ENCODE measurements at places on chromosomes 5 and 9.

- DNase-seq = no peak
Measured at GRCh38 chr9:131942146-131942720, 137.4 kb downstream of the MED27 start.

DNA sequence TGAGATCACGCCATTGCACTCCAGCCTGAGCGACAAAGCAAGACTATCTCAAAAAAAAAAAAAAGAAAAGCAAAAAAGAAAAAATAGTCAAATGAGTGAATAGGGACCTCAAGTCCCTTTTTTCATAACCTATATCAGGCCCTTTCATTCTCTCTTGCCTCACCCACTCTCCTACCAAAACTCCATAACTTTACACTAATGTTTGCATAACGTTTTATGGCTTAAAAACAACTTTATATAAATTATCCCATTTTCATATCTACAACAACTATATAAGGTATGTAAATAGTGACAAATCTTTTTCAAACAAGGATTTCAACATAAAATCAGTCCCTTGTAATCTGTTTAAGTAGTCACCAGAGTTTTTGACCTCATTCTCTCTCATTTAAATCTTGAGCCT lies 56.9 kb upstream of the PIP5K1B start:
- no peak for DNase-seq

DNA sequence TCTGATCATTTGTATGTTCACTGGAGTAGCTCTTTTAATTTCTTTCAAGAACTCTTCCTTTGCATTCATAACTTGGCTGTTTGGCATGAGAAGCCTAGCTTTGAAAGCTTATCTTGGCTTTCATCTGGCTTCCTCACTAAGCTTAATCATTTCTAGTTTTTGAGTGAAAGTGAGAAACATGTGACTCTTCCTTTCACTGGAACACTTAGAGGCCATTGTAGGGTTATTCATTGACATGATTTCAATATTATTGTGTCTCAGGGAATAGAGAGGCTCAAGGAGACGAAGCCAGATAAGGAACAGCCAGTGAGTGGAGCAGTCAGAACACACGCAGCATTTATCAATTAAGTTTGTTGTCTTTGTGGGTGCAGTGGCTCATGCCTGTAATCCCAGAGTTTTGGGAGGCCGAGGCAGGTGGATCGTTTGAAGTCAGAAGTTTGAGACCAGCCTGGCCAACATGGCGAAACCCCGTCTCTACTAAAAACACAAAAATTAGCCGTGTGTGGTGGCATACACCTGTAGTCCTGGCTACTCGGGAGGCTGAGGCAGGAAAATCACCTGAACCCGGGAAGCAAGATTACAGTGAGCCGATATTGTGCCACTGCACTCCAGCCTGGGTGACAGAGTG lies 98.3 kb downstream of the UGCG start:
- no peak for DNase-seq

DNA sequence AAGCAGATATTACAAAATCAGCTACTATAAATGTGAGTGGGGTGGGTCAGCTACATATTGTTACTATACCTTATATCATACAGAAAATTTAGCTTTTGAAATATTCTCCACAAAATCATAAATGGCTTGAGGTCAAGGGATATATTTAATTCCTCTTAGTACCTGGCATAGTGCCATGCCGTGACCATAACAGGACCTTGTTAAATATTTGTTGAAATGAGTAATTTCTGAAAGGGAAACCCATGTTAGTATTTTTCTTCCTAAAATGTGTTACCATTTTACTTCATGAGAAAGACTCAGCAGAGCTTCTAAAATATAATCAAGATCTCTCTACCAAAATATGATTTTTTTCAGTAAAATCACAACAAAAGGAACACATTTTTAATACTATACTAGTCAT lies 14.8 kb downstream of the ATP10B start:
- DNase-seq = no peak

- DNase-seq = no peak
Measured at GRCh38 chr9:113350937-113351336, 1.6 kb downstream of the BSPRY start.

DNA sequence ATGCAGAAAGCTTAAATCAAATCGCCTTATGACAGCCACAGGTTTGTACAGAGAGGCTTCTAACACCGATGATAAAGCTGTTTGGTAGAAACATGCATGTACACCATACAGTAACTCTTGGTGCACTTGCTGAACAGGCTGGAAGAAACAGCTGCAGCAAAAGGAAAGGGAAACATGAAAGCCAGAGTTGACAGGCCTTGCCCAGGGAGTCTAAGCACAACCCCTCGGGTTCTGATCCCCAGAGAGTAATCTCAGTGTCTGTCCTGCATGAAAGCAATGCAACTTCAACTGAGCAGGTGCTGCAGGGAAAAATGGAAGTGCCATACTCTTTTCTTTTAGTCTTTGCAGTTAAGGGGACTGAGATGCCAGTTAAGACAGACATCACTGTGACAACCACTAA lies 419.9 kb downstream of the BNC2 start:
- DNase-seq = no peak

DNA sequence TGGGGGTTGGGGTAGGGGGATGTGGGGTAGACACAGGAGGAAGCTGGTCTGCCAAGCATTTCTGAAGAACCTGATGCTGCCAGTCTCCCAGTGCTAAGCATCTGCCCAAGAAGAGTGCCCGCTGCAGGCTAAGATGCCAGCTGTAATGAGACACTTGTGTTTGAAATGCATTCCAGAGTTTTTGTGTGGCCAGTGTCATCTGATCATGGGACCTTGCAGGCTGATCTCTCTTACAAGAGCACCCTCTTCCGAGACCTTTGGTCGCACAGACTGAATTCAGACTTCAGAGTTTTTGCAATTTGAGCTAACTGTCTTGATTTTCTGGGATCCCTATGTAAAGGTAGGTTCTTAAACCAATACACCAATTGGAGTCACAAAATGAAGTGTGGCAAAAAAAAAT lies 58.1 kb downstream of the DENND1A start:
- DNase-seq = no peak

DNA sequence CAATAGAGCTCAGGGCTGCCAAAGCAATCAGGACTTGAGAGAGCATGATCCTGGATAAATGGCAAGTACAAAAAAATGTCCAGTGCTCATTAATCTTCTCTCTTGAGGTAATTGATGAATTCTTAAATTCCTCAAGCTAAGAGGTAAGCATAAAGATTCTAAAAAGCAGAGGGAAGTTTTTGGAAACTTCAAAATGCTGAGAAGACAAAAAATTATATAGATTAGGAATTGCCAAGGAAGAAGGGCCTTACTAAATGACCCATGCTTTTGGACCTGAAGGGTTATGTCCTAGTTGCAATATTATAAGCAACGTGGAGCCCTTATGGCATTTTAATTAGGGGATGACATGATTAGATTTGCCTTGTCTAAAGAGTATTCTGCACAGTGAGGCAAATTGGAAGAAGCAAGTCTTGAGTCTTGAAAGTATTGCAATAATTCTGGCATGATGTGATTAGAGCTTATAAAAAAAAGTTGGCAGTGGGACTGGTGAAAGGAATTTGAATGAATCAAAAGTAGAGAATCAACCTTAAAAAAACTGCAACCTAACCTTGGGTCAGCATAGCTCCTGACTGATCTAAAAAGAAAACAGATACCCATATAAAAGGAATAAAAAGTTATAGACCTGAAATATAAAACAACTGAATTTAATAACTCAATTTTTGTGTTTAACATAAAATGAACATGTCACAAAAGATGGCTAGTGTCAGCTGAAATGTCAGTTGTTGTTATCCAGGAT lies 323.8 kb upstream of the ARRDC3 start:
- DNase-seq = no peak

DNA sequence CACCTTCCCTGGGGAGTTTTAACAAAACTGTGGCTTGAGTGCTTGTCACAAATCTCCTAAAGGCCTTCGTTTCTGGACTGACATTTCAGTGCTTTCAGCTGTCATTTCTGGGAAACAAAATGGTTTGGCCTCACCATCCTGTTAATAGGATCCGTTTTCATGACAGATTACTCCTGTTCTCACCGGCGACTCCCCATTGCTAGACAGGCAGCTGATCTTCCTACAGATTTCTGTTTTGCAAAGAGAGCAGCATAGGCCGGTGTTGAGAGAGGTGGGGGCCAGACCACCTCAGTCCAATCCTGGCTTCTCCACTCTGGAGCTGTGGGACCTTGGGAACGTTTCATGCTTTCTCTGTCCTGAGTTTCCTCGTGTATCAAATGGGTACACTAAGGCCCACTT lies 75.5 kb upstream of the OTULINL start:
- DNase-seq = no peak

GRCh38 chr9:84919440-84919839 lies 249.9 kb downstream of the NTRK2 start:
- DNase-seq = no peak

DNA sequence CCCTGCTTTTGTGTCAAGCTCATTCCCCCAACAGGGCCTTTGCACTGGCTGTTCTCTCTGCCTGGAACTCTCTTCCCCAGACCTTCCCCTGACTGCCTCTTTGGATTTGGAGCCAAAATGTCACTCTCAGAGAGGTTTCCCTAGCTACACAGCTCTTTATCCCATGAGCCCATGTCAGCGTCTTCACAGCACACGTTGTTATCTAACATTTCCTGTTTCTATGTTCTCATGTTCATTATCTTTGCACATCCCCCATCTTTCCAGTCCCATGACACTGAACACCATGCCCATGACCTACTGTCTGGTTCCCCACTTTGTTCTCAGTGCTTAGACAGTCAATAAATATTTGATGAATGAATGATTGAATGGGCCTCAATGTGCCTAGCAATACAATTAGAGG lies 26.3 kb upstream of the ARSI start:
- no peak for DNase-seq

GRCh38 chr5:135873831-135874230 lies 21.8 kb downstream of the IL9 start:
- DNase-seq = no peak

DNA sequence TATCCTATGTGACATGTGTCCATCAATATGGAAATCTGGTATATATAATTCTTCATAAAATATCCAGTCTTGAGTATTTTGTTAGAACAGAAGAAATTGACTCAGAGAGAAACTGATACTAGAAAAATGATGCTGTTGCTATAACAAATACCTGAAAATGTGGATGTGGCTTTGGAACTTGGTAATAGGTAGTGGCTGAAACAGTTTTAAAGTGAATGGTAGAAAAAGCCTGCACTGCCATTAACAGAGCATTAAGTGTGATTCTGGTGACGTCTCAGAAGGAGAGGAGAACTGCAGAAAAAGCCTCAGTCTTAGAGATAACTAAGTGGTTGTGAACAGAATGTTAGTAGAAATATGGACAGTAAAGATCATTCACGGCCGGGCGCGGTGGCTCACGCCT lies 634.9 kb upstream of the ZNF608 start:
- DNase-seq = no peak

DNA sequence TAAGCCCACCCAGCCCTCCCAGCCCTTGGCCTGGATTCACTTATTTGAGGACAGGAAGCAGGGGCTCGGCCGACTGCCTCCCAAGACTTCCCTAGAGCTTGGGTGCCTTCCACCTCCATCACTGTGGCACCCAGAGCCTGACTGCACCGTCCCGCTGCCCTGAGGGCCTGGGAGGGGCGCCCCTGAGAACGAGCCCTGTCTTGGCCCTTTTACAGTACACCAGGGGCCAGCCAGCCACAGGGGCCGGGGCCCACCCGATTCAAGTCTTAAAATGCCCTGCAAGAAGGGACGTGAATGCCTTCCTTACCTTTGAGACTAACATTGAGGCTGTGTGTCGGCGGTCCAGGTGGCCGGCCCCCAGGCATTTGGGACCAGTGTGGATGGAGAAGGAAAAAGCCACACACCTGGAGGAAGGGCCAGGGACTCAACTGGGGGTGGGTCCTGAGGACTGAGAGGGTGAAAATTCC lies 16.8 kb downstream of the FAM78A start:
- DNase-seq = no peak

- DNase-seq = no peak
Measured at GRCh38 chr9:110109333-110110092, 98.4 kb downstream of the C9orf152 start.

DNA sequence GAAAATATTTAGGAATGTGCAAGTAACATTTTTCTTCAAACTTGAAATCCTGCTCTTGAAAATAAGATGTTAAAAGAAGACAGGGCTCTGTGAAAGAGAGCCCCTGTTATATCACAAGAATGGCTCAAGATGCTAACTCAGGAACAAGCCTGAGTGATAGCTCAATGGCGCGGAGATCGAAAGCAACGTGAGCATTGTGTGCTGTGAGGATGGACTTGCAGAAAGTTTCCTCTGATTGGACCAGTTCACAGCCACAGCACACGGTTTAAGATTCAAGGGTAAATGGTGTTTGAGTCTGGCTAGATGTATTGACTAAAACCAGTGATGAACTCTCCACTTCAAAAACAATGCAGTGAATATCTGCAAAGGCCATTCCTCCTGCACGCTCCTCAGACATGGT lies 2387.0 kb downstream of the MAT2B start:
- DNase-seq = no peak

GRCh38 chr5:147857302-147858129 lies 21.0 kb upstream of the SCGB3A2 start:
- DNase-seq = peak; percentile 49

GRCh38 chr9:1434052-1434767 lies 384.1 kb downstream of the DMRT2 start:
- no peak for DNase-seq

GRCh38 chr5:138649316-138649720 lies 74.1 kb upstream of the HSPA9 start:
- no peak for DNase-seq
